ENCODE measurements at places on chromosomes 11 and 22.

DNA sequence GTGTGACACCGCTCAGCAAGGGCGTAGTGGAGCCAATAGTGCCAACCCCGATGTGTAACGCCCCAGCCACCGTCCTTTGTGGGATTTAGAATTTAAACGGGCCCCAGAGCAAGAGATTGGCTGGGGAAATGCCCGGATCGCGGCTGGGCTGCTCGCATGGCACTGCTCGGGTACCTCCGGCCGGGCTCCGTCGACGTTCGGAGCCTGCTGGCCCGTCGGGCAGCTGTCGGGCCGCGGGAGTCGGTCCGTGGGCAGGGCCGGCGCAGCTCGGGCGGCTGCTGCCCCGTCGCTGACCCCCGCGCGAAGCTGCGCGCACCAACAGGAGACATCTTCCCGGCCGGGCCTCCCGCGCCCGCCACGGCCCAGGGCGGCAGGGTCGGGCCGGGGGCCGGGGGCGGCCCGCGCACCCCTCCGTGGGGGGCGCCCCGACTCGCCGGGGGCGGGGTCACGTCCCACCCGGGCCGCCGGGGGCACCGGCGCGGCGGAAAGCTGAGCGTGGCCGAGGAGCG is 1.3 kb upstream of the KDM2A start:
- DNase-seq, result no peak

- DNase-seq, result no peak
Measured at GRCh38 chr11:10272132-10272531, 21.9 kb downstream of the SBF2 start.

DNA sequence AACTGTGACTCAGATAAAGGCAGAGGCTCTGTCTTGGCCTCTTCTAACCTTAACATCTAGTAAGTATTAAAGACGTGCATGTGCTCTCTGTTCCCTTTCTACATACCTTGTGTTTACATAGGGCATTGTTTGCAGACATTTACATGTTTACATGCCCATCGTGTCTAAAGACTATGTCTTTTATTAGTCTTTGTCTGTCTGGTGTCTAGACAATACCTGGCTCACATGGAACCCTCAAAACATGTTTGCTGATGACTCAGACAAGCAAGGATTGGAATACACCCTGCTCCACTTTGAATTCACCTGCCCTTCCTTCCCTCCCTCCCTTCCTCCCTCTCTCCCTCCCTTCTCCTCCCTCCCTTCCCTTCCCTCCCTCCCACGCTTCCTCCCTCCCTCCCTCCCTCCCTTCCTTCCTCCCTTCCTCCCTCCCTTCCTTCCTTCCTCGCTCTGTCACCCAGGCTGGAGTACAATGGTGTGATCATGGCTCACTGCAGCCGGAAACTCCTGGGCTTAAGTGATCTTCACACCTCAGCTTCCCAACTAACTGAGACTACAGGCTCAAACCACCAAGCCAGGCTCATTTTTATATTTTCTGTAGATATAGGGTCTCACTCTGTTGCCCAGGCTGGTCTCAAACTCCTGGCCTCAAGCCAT is 23.7 kb upstream of the SORL1-AS1 start:
- DNase-seq, result no peak

GRCh38 chr22:36287881-36288515 is 35.1 kb downstream of the APOL1 start:
- no peak for DNase-seq

- no peak for DNase-seq
Measured at GRCh38 chr11:69296890-69297786, 3.2 kb downstream of the MYEOV start.

DNA sequence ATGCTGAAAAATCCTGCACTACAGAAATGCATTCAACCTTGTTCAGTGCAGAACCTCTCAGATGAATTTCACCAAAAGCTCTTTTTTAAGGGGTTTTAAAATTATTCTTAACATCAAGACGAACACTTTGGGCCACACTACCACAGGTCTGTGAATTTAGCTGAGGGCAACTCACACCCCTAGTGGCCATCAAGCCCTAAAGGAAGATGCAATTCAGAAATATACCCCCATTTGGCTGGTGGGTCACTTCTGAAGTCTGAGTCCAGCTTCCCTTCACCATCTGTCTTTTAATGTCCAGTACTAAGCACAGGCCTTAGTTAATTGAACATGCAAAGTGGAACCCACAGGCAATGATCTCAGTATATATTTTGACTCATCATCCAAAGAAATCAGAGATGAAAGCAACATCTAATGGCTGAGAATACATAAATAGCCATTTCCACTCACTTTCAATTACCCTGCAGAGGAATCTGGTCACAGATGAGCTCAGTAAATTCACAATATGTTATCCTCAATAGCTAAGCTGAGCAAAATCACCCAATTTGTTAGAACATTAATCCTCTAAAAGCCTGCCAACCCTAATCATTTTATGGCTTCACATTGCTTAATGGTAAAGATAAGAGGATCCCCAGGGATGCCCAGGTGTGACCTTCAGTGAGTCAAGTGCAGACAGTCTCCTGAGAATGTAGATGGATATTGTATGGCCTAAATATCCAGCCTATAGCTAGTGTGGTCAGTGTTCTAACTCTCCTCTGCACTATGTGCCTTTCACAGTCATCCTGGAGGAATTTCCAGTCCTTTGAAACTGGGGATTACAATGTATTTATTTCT is 50.3 kb downstream of the FAM76B start:
- no peak for DNase-seq

- no peak for DNase-seq
Measured at GRCh38 chr22:42361523-42361922, 70.7 kb downstream of the NFAM1 start.

GRCh38 chr11:19117760-19118097 is 761 bp downstream of the ZDHHC13 start:
- no peak for DNase-seq

DNA sequence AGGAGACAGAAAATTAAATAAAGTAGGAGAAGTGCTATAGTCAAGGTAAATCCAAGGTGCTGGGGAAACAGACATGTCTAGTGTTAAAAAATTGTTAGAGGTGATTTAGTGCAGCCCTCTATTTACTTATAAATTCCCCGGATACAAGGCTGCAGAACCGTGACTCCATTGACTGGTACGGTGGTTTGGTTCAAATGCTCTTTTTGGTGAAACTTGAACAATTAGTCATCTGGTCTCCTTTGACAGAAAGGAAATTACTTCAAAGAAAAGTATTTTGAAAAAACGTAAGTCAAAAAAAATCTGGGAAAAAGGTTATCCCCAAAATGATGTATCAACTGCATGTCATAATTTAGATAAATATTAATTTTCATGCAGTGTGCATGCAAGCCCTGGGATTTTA is 399.2 kb downstream of the CNTN5 start:
- no peak for DNase-seq

DNA sequence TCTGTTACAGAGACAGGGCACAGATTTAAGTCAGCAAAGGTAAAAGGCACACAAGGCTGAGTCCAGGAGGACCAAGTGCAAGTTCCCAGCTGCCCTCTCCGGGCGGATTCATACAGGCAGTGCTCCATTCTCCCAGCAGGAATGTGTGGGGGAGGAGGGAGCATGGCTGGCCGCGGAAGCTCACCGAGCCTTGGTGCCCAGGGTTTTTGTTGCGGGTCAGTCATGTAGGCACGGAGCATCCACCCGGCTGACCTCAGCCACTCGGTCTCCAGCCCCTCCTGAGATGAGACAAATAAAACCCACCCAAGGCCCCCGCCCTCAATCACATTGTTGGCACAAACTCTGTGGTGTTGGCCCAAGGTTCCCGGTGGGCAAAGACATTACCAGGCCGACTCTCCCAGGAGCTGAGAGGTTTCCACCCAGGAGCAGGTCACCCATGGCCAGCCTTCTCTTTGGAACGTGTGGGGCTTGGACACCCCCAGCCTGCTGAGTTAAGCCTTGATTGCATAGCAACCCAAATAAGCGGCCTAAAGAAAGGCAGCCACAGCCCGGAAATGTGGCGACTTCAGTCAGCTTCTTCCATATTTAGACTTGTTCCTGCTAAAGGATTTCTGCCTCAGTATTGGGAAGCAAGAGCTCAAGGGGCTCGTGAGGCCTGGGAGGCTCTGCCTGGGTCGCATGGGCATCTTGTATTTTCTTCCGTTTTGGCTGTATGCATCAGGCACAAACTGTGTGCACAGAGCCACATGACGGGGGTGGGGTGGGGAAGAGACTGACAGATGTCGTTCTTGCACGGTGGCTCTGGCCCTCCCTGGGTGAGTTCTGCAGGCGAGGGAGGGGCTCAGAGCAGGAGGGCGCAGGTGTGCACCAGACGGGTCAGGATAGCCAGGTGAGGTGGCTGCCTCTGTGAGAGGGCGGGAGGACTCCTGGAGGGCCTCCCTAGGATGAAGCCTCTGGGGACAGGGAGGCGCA is 63.0 kb downstream of the ARHGAP8 start:
- no peak for DNase-seq

GRCh38 chr11:65646958-65647701 is 9.2 kb downstream of the SIPA1 start:
- no peak for DNase-seq

DNA sequence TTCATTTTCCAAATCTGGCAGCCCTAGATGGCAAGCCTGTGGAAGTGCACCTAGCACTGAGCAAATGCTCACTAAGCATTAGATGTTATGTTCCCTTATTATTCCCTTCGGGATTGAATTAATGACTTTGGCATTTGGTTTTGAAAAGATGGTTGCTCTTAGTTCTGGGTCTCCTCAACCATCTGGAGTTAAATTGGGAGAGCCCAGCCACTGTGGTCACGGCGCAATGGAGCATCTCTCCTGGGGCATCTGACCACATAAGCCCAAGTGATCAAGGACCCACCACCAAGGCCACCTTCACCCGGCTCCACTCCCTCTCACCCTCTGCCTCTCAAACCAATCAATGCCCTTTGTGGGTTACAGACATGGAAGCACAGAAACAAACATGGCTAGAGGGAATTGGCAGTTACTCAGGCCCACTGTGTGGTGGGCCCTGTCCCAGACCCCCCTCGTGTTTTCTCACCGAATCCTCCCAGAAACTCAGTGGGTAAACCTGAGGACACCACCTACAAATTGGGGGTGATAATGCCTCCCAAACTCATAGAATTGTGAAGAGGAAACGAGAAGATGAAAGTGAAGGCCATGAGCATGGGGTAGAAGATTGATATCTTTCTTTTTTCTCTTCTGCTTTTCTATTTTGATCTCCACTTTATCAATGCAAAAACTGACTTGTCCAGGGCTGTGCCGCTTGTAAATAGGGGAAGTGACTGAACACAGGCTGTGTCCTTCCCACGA is 52.2 kb downstream of the IRAG1 start:
- no peak for DNase-seq

GRCh38 chr22:47082505-47082904 is 320.1 kb downstream of the TBC1D22A start:
- DNase-seq, result no peak

GRCh38 chr11:44305470-44306051 is 4.4 kb downstream of the ALX4 start:
- no peak for DNase-seq

- DNase-seq, result peak; percentile 11
Measured at GRCh38 chr11:2149864-2150847, 10.9 kb downstream of the INS start.

GRCh38 chr11:99718291-99718690 is 697.5 kb downstream of the CNTN5 start:
- DNase-seq, result no peak

- DNase-seq, result peak; percentile 98
Measured at GRCh38 chr22:46296257-46297150, at the start of gene GTSE1. TSS of gene GTSE1 (plus strand) at chr22:46296870. CDS start at chr22:46297401, 531 bp downstream.

GRCh38 chr11:134062265-134063123 is 6.4 kb upstream of the JAM3 start:
- DNase-seq, result peak; percentile 60

GRCh38 chr11:74449369-74449931 is 17.9 kb downstream of the KCNE3 start:
- peak; percentile 52 for DNase-seq

DNA sequence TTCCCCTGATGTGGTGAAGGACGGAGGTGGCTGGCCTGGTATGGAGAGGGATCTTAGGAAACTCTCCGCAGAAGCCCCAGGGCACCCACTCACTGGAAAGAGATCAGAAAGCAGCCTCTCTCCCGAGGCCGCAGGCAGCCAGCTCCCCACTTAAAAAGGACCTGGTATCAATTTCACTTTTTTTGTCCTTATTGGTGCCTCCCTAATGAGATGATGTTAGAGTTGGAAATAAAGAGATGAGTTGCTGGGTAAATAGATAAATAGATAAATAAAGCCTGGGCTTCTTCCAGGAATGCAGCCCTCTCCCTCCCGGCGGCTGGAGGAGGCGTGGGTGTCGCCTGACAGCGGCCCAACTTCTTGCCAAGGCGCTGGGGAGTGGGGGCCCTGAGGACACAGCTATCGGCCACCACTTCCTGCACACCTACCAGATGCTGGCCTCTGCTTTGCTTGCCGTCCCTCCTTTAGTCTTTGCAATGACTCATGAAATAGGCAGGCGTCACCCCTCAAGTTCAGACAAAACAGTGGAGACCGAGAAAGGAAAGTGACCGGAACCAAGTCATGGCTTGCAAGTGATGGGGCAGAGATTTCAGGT is 42.9 kb downstream of the LINC01488 start:
- no peak for DNase-seq

DNA sequence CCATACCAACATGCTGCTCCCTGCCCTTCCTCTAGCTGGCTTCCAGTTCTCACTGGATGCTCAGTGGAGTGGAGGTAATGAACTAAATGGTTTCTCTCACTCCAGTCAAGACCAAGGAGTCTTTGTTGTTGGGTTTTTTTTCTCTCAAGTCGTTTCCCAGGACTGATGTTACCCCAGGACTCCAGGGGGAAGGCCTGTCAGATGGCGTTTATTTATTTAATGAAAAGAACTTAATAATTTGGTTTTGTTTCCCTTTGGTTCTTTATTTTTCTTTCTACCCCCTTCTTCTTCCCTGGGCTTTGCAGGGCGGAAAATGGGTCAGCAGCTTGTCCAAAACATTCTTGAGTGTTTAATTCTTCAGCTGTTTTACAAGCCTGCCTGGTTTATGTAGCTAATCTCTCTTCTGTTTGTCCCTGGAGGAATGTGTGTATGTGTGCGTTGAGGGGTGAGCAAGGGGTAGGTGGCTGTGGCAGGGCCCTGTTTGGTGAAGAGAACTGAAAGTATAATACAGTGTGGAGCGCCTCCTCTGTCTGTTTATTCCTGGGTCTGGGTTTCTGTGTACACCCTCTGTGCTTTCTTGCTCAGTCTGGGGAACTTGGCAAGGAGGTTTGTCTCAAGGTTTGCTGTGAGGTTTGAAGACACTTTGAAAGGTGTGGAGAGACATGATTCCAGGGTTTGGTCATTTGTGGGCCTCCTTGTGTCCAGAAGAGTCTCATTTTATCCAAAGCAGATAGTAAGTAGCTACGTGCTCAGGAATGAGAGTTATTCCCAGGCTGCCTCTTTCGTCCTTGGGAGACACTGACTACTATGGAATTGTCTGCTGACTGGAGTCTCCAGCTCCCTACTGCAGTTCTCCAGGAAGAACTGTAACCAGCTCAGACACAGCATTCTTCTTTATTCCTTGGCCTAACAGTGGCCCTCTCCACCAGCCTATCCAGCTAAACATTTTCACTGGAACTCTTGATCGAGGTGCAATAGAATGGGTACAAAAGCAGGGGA is 175.5 kb downstream of the ADAMTS15 start:
- no peak for DNase-seq

GRCh38 chr11:17774232-17775034 is 39.9 kb downstream of the KCNC1 start:
- no peak for DNase-seq

- peak; percentile 89 for DNase-seq
Measured at GRCh38 chr11:115721296-115721995, 217.2 kb upstream of the CADM1 start.

All from NCI-H446 (cell line).